ENCODE measurements at places on chromosomes 12 and 14.

DNA sequence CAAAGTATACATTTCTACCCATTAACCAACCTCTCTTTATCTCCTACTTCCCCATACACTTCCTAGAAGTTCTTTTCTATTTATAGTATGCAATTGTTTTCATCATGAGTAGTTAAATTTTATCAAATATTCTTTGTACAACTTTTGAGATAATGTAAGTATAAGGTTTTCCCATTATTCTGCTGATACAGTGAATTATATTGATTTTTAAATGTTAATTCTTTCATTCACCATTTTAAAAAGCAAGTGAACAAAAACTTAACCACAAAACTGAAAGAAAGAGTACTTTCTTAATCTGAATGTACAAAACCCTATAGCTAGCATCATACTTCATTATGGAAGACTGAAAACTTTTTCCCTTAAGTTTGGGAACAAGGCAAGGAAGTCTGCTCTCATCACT is 9.5 kb upstream of the SLCO1B3 start:
- no peak for DNase-seq

- DNase-seq, result no peak
These were observed 36.1 kb upstream of the LRFN5 start for GRCh38 chr14:41570415-41571155.

- peak; percentile 40 for DNase-seq
These were observed 87.2 kb upstream of the PTPRB start for GRCh38 chr12:70724444-70724843.

GRCh38 chr12:110100315-110100970 is 23.7 kb upstream of the IFT81 start:
- DNase-seq, result peak; percentile 68

DNA sequence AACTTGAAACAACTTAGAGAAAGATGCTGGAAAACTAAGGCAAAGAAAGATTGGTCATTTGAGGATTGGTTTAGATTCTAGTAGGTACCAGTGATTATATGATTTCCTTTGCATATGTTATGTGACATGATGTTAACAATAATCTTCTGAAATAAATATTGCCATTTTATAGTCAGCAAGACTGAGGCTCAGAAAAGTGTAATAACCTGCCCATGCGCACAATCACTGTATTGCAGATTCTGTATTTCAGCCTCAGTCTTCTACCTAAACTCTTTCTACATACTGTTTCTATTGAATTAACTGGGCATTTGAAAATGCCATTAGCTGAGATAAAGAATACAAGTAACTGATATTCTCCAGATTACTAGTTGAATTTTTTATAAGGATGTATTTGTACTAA is 61.3 kb downstream of the FGD4 start:
- no peak for DNase-seq

DNA sequence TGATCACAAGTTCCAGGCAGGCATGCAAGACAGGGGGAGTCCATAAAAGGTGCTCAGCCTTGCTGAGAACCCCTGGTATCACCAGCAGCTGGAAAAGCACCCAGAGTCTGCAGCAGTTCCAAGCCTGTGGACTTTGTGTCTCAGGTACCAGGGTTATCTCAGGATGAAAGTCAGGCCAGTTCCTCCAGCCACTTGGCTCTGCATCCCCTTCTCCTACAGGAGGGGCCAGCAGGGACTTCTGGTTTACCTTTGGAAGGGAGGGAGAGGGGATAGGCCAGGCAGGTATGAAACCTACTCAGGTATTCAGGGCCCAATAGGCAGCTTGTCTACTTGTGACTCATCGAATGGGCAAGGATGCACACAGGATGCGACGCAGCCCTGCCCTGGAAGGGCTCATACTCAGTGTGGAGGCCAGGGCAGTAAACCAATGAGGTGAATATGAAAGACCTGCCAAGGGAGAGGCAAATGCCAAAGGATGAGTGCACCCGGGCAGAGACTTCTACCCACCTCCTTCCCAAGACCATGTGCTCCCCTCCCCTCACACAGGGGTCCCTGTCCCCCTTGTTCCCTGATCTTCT is 148.2 kb downstream of the SLC38A6 start:
- DNase-seq, result no peak

DNA sequence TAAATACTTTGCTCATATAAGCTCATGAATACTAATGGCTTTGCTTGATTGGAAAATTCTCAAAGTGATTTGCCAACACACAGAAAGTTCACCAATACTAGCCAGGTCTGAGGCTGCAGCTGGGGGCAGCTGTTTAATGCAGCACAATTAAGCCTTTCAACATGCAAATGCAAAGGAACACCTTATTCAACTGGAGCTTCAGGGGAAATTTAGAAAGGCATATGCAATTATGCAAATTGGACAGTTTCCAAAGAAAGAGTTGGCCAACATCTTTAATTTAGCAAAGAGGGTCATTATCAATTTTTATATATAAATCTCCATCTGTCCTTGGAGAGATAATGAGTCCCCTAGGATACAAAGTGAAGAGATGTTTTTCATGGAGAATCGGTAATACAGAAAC is 40.2 kb upstream of the OTOGL start:
- no peak for DNase-seq

DNA sequence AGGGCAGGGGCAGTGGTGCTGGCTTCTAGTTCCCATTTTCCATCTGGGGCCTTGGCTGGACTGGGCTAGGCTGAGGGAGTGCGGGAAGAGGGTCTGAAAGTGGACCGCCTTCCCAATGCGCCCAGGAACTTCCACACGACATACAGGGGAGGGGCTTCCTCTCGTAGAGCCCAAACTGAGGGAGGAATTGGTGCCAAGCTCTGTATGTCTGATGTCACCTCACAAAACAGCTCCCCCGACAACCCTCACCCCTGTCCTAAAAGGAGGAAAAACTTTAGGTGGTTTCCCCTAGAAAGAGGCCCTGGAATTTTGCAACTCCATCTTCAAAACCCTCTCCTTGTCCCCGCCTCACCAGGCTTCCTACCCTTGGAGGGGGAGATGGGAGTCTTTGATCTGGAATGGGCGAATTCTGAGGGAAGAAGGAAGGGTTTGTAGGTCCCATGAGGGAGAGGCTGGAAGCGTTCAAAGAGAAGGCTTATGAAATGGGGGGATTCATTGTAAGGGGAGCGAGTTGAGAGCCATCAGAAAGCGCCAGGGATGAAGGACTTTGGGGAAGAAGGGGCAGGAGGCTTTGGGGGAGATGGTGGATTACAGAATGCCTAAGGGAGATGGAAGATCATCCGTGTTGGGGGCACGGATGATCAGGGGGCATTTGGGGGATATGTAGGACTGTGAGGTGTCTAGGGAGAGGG is 844 bp downstream of the GLTP start:
- DNase-seq, result no peak

GRCh38 chr12:78156751-78157150 is 326.1 kb downstream of the NAV3 start:
- no peak for DNase-seq

DNA sequence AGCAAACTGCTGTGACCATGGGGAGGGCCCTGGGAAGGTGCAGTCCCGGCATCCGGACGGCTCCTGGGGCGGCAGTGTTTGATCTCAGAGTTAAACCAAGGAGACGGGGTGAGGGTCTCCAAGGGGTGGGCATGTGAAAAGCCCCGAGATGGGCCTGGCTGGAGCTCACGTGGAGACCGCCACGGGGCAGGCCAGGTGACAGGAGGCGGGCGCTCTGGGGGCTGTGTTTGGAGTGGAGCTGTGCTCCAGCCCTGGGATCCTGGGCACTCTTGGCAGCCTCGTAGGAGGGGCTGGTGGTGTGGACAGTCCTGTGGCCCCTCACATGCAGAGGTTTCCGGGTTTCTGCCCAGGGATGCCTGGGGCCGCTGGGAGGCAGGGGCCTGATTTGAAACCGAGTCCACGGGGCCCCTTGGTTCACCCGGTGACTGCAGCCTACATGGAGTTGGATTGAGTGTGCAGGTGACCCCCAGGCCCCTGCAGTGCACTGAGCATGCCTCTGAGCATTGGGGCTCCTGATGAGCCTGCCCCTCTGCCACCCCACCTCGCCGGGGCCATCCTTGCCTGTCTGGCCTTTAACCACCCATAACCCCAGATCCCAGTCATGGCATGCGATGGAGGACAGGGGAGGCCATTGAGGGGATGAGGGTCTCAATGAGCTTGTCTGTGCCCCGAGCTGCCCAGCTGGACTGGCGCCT is 8.4 kb downstream of the KIF26A start:
- DNase-seq, result no peak

DNA sequence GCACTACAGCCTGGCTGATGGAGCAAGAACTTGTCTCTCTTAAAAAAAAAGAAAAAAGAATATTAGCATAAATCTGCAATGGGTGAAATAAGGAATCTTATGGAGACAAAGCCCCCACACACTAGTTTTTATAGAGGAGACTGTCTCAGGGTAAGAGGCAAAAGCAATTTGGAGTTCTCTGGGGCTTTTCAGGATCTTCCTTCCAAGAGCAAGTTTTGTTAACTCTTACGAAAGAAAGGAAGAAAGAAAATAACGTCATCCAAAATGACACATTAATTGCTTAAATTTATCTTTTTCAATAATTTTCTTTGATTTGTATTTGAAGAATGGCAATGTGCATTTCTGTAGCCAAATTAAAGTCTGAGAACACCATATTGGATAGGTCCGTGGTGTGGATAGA is 3.8 kb downstream of the PDE6H start:
- DNase-seq, result no peak

DNA sequence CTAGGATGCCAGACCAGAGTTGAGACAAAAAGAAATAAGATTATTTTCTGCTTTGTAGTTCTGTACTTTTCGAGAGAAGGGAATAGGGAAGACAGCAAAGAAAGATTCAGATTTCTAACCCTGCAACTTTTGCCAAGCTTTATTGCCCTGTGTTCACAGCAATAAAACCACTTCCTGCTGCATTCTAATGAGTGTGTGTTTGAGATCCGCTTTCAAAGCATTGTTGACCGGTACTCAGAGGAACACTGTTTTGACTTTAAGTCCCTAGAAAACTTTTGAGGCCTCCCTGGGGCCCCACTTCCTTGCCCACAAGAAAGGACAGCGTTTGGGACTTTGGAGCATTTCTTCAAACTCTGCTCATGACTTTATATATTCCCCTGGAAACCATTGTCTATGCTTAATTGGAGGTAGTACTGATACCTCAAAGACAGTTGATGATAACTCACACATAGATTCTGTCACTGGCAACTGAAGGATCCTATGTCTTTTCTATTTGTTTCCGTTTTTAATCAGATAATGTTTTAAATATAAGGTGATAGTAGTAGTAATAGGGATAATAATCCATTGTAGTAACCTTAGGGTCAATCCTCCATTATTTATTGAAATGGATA is 1.3 kb downstream of the RNASE6 start:
- DNase-seq, result peak; percentile 61

GRCh38 chr12:68290126-68290525 is 36.7 kb upstream of the IL22 start:
- DNase-seq, result no peak

DNA sequence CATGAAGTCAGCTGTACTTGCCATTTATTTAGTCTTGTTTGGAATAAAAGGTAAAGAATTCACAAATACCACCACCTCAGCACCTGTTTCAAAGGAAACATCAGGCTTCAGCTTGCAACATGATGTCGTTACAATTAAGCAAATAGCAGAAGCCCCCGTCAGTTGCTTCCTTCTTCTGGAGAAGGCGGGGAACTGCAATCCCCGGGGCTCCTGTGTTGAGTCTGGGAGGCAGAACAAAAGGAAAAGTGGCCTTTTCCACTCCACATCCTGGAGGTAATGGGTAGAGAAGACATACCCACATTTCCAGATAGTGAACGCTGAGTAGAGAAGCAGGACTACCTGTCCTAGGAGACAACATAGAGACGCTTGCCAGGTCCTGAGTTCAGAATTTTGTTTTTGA is 92.8 kb downstream of the DNAH10 start:
- no peak for DNase-seq

- DNase-seq, result no peak
These were observed 25.0 kb downstream of the VCPKMT start for GRCh38 chr14:50091240-50091913.
